ENCODE measurements at places on chromosomes 7 and 10.

DNA sequence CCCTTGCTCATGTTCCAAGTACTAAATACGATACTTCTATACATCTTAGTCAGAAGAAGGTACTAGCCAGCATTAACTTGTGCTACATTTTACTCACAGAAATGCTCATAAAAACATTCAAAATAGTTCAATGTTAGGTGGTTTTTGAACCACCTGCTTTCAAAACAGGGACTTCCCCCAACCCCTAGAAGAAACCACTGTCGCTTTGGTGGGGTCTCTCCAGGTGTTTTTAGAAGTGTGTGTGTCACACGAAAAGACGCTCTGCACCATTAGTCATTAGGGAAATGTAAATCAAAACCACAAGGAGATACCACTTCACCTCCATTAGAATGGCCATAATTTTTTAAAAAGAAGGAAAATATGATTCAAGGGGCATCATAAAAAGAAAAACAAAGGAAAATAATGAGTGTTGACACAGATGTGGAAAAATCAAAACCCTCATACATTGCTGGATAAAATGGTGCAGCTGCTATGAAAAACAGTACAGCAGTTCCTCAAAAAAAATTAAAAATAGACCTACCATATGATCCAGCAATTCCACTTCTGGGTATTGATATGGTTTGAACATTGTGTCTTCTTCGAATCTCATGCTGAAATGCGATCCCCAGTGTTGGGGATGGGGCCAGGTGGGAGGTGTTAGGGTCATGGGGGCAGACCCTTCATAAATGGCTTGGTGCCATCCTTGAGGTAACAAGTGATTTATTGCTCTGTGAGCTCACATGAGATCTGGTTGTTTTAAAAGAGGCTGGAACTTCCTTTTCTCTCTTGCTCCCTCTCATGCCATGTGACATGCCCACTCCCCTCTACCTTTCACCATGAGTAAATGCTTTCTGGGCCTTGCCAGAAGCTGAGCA is 74.2 kb downstream of the MALSU1 start:
- DNase-seq, result peak; percentile 60

GRCh38 chr7:30135301-30136116 is 723 bp downstream of the MTURN start:
- peak; percentile 42 for DNase-seq

GRCh38 chr10:14583252-14583651 is 191.4 kb downstream of the FAM107B start:
- no peak for DNase-seq

- peak; percentile 58 for DNase-seq
Measured at GRCh38 chr7:72493850-72494661, 81.9 kb upstream of the CALN1 start.

DNA sequence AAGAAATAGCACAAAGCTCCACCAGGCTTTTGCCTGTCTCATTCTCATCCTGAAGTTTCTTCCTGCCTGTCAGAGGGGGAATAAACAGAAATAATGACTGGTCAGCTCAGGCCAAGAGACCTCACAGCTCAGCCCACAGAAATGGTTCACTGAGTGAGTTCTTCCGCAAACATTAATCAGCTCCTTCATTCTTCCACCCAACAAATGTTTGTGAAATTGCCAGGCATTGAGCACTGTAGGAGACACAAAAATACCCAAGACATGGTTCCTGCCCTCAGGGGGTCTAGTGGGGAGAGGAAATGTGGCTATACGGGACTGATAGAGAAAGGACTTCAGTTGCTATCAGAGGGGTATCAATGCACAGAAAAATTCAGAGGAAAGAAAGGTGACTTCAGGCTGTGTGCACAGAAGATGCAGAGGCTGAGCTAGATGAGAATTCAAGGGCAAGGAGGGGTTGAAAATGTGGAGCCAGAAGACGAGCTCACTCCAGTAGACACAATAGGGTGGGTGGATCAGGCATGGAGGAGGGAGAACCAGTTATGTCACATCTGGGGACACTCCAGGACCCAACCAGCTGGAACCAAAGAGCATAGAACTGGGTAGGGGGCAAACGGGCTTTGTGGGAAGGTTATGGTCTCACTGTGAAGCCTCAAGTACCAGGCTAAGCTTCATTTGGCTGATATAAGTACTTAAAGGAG is 20.9 kb downstream of the MYOF start:
- peak; percentile 57 for DNase-seq
